Stimulated activated CD8-positive, alpha-beta memory T cell treated with anti-CD3 and anti-CD28 coated beads, Interleukin-4, amount 100 ng/mL, for 4 hours (primary cell): ENCODE measurements at places on chromosomes 13 and 19.

- peak; percentile 40 for DNase-seq
These were observed 20.3 kb upstream of the AKT2 start for GRCh38 chr19:40305403-40305802.

DNA sequence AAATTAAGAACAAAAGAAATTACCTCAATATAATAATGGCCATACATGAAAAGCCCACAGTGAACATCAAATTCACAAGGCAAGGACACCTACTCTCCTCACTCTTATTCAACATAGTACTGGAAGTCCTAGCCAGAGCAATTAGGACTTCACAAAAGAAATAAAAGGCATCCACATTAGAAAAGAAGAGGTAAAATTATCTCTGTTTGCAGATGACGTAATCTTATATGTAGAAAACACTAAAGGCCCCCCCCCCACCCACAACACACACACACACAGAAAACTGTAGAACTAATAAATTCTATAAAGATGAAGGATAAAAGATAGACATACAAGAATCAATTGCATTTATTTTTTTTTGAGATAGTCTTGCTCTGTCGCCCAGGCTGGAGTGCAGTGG is 25.5 kb upstream of the LATS2 start:
- DNase-seq = no peak

GRCh38 chr19:1219786-1220476 is 14.4 kb downstream of the STK11 start:
- no peak for DNase-seq

GRCh38 chr19:39110263-39110967 is 15.2 kb upstream of the PAK4 start:
- peak; percentile 34 for DNase-seq

DNA sequence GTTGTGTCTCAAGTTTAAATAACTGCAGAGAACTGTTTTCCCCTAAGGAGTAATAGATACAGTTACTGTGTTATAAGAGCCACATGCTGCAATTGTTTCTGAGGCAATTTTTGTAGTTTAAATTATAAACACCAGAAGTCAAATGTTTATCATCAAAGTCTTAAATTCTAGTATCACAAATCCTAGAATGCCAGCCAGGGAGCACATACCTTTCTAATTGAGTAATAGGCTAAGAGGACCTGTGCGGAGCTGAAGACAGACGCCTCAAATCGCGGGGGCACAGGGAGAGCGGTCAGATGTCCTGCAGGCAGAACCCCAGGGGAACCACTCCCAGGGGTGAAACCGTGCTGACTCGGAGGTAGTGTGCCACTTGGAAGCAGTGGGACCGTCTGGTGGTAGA is 65.2 kb upstream of the TNFRSF19 start:
- DNase-seq = no peak

GRCh38 chr13:79258489-79258888 is 147.6 kb downstream of the RBM26 start:
- no peak for DNase-seq
